ENCODE measurements at places on chromosomes 2 and 18. TPM values are rescaled to one million over a fixed set of nuclear protein-coding genes. Genes with fewer than 3 reads are reported as not detected.

DNA sequence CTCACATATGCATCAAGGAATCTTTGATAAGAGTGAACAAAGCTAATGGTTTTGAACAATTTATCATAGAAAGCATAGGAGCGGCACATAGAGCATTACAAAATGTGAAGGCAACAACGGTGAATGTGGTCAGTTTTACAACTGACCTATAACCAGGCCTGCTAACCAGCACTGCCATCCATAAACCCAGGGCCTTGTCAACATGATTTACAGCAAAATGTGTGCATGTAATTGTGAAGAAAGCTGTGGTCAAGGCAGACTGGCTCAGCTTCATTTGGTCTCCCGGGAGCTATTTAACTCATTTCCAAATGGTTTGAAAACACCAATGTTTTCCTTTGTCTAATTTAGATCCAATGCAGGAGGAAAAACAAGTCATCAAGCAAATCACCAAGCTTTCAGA, 119.8 kb downstream of the DHRS9 start:
- H3K27me3 ChIP-seq, result no peaks in the 10 kb centered on the region
- DNase-seq, result no peak
- no peak overlapping the region for H3K4me3 ChIP-seq
- no peak overlapping the region for H3K27ac ChIP-seq

DNA sequence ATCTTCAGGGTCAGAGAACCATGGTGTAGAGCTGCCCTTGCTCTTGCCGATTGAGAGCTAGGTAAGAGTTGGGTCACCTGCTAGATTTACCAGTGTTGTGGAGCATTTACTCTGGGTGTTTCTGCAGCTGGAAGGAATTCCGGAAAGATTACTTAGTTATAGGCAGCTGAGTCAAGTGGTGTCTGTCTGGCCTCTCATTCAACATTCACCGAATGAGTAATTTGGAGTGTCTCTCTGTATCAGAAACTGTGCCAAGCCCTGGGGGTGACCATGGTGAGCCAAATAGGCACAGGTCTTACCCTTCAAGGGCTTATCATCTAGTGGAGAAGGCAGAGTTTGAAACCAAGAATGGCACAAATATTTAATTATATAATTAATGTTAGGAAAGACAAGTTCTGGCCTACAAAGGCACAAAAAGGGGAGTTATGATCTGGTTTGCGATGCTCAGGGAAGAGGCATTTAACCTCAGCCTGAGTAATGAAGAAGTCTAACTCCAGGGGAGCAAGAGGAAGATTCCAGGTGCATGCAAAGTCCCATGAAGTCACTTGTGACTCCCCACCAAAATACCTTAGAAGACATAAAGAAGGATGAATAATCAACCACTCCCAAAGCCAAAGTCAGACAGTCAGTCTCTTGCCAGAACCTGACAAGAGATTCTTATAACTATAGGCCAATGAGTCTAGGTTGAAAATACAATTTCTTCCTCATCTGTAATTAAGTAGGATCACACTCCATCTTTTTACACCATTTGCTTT, 12.5 kb downstream of the SETBP1 start:
- H3K4me1 ChIP-seq, result peaks cover 14% of the 10 kb centered on the region
- no peaks in the 10 kb centered on the region for H3K27me3 ChIP-seq
- no peaks in the 10 kb centered on the region for H3K36me3 ChIP-seq
- DNase-seq, result no peak
- H3K4me3 ChIP-seq, result no peak overlapping the region
- H3K27ac ChIP-seq, result no peak overlapping the region

CIB4 gene
- total RNA-seq, result not detected

EGR4 gene
- total RNA-seq, result not detected

DNA sequence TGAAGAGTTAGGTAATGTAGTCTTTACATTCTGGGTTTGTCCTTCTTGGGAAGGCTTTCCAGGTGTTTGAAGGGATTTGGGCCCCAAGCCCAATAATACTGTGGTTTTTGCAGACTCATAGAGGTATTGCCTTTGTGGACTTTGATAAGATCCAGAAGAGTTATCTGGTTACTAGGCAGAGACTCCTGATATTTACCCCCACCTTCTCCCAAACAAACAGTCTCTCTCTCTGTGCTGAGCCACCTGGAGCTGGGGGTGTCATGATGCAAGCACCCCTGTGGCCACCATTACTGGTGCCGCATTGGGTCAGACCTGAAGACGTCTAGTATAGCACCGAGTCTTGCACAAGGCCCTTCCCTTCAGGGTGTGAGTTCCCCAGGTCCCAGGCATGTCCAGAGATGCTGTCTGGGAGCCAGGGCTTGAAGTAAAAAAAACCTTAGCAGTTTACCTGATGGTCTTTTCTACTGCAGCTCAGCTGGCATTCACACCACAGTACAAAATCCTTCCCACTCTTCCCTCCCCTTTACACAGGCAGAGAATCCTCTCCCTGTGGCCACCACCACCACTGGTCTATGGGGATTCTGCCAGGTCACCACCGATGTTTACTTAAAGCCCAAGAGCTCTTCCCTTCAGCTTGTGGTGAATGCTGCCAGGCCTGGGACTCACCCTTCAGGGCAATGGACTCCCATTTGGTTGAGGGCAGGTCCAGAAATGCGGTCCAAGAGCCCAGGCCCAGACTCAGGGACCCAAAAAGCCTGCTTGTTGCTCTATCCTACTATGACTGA, 22.2 kb upstream of the FAM228A start:
- no peak overlapping the region for H3K4me3 ChIP-seq
- no peaks in the 10 kb centered on the region for H3K4me1 ChIP-seq
- DNase-seq, result no peak
- H3K36me3 ChIP-seq, result no peaks in the 10 kb centered on the region

DNA sequence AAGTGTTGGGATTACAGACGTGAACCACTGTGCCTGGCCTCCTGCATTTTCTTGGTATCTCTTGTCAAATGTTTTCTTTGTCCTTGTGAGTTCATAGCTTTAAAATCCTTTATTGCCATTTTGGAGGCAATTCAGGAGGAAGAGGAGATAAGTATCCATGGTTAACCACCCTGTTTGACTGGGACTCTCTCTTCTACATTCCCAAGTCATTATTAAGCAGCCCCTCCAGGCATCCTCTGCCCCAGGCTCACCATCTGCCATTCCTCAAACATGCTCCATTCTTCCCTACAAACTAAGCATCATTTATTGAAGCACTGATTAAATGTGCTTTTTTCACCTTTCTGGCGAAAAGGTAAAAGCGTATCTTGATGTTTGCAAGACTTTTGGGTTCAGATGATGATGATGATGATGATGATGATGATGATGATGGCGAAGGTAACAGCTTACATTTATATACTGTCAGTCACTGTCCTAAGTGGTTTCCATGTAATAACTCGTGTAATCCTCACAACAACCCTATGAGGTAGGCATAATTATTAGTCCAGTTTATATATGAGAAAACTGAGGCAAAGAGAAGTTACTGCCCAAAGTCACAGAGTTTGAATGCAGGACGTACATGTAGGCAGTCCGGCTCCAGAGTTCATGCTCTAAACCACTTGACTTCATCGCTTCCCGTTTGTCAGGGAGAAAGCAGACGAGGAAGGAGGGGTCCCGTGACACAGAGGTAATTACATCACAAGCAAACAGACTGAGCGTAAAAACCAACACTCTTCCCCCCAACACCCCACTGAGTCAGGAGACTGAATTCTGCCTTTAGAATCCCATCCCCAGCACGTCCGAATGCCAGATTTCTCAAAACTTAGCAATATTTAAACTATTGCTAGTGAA, 69.7 kb upstream of the ACKR3 start:
- no peak overlapping the region for H3K4me3 ChIP-seq
- H3K27me3 ChIP-seq, result no peaks in the 10 kb centered on the region
- H3K27ac ChIP-seq, result no peak overlapping the region

GRCh38 chr18:58196881-58197872, 153.2 kb downstream of the NEDD4L start:
- no peaks in the 10 kb centered on the region for H3K4me1 ChIP-seq
- H3K27me3 ChIP-seq, result no peaks in the 10 kb centered on the region
- H3K4me3 ChIP-seq, result peak overlapping the region; percentile 22
- peak; percentile 45 for DNase-seq

DNA sequence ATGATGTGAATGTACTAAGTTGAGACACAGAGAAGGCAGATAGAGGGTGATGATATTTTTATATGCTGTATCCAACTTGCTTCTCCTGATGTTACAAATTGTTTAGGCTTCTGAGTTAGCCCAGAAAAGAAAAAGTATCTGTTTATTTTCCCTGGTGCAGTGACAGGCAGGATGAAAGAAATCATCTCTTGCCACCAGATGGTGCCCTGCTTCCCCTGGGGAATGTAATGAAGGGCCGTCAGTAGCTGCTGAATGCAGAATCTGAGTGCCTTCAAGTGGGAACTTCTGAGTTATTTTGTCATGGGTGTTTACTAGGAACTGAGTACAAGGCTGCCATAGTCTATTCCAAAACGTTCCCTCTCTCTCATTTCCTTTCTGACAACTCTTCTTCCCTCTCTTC, 525.6 kb downstream of the MBD2 start:
- no peaks in the 10 kb centered on the region for H3K4me1 ChIP-seq
- H3K27me3 ChIP-seq, result no peaks in the 10 kb centered on the region
- H3K36me3 ChIP-seq, result no peaks in the 10 kb centered on the region
- no peak overlapping the region for H3K27ac ChIP-seq

GRCh38 chr2:64327510-64328414, 126.2 kb upstream of the LGALSL start:
- H3K36me3 ChIP-seq, result no peaks in the 10 kb centered on the region
- no peaks in the 10 kb centered on the region for H3K27me3 ChIP-seq
- DNase-seq, result peak; percentile 62
- H3K4me3 ChIP-seq, result peak overlapping the region; percentile 3
- H3K4me1 ChIP-seq, result peaks cover 5% of the 10 kb centered on the region
- H3K27ac ChIP-seq, result peak overlapping the region; percentile 31

Data from prostate gland (tissue), 2 donors.